ENCODE measurements at places on chromosomes 1 and 21. TPM values are rescaled to one million over a fixed set of nuclear protein-coding genes. Genes with fewer than 3 reads are reported as not detected.
A peak's percentile ranks its signal among the peaks of the same experiment; 100 is the strongest.

Gene ELF3
- total RNA-seq, result 0.63 TPM

Gene MEX3A
- total RNA-seq, result 13.7 TPM

Gene IQGAP3
- 16.6 TPM for total RNA-seq

Gene TFF3
- total RNA-seq, result 0.72 TPM

Gene LMX1A
- total RNA-seq, result not detected

Gene ANP32E
- total RNA-seq, result 92.4 TPM

Gene SPRR2B
- total RNA-seq, result not detected

Gene MORN1
- total RNA-seq, result 7.6 TPM

Gene NBPF4
- 6.6 TPM for total RNA-seq

Gene ZBTB7B
- total RNA-seq, result 46.5 TPM

Gene DNAJC6
- total RNA-seq, result 45.5 TPM

GRCh38 chr1:221856228-221857093, 114.6 kb upstream of the DUSP10 start:
- no peak for DNase-seq

DNA sequence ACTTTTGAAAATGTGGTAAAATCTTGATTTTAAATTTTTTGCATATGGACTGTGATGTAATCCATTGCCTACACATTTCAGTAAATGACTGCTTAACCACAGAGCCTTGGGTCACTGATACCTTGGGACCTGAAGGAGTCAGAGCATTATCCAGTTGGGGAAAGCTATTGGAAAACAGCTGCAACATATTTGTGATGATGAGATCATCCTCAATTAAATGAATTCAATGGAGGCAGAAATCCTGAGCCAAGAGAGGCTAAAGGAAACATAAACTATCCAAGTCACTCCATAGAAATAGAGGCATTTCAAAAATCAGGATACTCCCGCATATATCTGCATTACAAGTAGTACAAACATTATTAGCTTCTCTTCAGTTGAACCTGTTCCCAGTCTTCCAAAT, 99.8 kb upstream of the PRMT6 start:
- no peak for DNase-seq

GRCh38 chr1:160651433-160652064, 4.7 kb upstream of the SLAMF1 start:
- DNase-seq, result no peak

DNA sequence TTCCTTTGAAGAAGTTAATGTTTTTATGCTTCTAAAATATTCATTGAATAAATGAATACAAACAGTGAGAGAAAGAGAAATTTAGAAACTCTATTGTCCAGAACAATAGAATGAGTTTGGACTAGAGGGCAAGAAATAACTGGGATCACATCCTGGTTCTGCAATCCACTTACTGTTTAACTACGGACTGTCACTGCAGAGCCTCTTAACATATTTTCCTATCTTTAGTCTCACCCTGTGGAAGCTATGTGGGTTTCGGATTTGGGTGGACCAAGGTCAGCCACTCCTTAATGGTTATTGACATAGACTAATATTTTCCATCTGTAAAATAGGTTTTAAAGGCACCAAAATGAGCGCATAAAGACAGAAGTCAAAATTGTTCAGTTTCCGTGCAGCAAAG, 116.6 kb downstream of the UBE2U start:
- no peak for DNase-seq

DNA sequence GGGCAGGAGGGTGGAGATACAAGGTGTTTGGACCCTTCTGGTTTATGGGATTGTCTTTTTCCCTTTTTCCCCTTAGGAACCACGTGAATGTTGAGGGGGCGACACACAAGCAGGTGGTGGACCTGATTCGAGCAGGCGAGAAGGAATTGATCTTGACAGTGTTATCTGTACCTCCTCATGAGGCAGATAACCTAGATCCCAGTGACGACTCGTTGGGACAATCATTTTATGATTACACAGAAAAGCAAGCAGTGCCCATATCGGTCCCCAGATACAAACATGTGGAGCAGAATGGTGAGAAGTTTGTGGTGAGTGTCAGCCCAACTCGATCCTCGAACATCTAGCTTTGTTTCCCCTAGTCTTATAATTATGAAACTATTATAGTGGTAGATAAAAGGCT, 27.0 kb downstream of the SNX27 start:
- DNase-seq, result no peak

- peak; percentile 42 for DNase-seq
Measured at GRCh38 chr1:90729504-90730242, 12.6 kb upstream of the BARHL2 start.

DNA sequence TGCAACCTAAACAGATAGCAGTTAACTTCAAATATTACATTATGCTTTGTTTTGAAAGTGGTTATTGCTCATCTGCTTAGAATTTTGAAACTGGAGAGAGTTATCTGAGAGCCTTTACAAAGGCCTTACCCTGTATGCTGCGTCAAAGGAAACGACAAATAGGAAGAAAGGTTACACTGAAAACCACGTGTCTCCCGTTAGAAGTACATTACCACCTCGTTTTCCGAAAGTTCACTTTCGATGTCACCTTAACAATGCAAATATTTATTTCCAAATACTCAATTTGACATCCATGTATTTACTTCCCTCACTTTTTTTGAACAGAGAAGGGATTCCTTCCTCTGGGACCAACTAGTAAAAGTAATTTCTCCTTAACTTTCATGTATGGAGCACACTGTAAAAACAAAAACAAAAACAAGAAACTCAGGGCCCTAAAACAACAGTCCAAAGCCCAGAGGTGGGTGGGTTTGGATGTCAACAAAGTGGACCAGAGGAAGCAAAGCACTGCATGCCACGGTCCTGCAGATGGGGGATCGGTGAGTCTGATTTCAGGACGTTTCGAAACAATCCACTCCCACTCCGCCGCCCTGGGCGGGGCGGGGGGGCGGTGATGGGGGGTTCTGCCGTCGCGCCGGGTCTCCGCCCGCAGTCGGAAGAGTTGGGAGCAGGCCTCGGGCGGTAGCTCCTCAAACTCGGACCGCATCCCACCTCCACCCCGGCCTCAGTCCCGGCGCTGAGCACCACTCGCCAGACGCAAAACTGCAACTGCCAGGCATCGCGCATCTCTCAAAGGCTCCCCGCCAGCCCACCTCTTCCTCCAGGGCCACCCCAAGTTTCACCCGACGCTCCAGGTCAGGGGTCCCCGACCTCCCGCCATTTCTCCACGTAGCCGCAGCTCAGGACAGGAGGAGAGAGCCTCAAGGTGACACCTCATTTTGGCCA, 841 bp downstream of the ADSS2 start:
- peak; percentile 44 for DNase-seq

DNA sequence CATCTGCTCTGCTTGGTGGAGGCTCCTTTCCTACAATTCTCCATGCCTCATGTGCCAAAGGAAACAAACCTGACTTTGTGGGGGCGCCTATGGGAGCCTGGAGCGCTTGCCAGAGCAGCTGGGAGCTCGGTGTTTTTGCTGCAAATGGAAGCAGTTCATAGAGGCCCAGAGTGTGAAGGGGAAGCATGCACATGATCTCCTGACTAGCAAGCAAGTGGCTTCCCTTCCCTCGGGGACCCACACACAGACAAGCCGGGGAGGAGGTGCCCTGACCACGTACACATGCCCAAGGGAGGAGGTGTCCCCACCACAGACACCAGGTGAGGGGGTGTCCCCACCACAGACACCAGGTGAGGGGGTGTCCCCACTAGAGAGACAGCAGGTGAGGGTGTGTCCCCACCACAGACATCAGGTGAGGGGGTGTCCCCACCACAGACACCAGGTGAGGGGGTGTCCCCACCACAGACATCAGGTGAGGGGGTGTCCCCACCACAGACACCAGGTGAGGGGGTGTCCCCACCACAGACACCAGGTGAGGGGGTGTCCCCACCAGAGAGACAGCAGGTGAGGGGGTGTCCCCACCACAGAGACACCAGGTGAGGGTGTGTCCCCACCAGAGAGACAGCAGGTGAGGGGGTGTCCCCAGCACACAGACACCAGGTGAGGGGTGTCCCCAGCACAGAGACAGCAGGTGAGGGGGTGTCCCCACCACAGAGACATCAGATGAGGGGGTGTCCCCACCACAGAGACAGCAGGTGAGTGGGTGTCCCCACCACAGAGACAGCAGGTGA, 106.8 kb downstream of the CRYAA start:
- DNase-seq, result no peak

- DNase-seq, result no peak
Measured at GRCh38 chr1:114482585-114482984, 28.4 kb downstream of the TRIM33 start.

GRCh38 chr21:37459575-37459974, 93.0 kb downstream of the DYRK1A start:
- no peak for DNase-seq

DNA sequence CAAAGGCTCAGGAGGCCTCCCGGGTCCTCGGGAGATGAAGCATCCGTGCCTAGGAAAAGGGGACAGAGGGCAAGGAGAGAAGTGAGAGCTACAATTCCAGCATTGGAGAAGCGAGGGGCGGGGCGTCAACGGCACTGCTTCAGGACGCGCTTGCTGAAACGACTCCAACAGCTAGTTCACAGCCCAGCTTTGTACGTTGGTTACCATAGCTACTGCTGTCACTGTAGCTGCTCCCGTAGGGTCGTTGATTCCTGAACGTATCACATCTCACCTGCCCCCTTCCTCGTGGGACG, 63.1 kb downstream of the TOR1AIP2 start:
- no peak for DNase-seq

DNA sequence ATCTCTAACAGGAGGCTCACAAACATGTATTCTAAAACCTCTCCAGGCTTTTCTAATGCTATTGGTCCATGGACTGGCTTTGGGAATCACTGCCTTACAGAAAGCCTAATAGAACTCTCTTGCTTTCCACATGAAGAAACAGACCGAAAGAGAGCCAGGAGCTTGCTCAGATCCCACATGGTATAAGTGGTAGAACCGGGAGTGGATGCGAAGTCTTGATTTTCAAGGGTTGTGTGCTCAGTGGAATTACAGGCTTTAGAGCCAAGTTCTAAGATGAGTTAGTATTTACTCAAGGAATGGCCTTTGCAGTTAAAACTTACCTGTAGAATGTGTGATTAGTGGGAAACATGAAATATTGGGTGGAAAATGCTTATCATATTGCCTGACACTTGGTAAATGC, 54.3 kb upstream of the HSD17B7 start:
- DNase-seq, result no peak

GRCh38 chr1:184693011-184693410, 61.6 kb downstream of the EDEM3 start:
- DNase-seq, result no peak

DNA sequence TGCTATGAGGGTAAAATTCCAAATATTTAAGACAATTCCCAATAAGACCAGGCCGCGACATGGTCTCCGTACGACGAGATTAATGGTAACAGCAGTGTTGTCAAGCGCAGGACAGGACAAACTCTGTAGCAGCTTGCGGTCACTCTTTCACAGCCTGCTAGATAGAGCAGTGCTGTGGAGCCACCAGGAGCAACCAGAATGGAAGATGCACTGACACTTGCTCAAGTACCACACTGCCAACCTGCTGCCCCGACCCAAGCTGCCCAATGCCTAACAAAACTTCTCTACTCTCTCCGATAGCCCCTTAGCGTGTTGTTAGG, 636 bp downstream of the WARS2 start:
- peak; percentile 24 for DNase-seq

GRCh38 chr21:28719723-28720122, 273.0 kb downstream of the LTN1 start:
- DNase-seq, result no peak

DNA sequence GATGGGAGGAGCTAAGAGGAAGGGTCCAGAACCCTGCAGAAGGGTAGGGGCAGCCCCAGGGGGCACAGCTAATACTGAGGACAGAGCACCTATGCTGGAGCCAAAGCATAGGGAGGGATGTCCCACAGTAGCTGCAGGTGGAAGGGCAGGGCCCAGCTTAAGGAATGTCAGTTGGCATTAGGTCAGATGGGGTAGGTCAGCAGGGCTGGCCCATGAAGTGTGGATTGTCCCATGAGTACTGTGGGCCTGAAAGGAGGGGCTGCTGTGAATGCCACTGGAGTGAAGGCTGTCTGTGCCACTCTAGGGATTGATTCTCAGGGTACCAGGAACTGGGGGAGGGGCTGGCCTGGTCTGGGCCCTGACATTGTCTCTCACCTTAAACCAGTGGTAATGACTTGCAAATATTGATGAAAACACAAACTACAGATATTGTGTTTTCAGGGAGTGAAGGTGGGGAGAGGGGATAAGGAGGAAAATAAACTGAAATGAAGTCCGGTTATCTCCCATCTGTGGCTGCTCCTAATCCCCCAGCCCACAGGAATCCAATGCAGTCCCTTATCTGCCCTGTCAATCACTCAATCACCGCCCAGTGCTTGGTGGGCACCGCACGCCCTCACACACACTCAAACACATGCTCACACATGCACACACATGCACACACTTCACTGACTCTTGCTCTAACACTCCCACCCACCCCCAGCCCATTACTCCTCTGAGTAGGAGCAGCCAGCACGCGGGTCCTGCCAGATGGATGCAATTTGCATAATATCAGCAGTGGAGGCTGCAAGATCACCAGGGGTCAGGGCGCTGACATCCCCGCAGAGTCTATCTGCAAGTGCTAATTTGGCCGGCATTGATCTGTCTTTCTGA, 27.8 kb downstream of the DMAP1 start:
- DNase-seq, result no peak

GRCh38 chr1:241972703-241973369, 15.3 kb downstream of the BECN2 start:
- no peak for DNase-seq

DNA sequence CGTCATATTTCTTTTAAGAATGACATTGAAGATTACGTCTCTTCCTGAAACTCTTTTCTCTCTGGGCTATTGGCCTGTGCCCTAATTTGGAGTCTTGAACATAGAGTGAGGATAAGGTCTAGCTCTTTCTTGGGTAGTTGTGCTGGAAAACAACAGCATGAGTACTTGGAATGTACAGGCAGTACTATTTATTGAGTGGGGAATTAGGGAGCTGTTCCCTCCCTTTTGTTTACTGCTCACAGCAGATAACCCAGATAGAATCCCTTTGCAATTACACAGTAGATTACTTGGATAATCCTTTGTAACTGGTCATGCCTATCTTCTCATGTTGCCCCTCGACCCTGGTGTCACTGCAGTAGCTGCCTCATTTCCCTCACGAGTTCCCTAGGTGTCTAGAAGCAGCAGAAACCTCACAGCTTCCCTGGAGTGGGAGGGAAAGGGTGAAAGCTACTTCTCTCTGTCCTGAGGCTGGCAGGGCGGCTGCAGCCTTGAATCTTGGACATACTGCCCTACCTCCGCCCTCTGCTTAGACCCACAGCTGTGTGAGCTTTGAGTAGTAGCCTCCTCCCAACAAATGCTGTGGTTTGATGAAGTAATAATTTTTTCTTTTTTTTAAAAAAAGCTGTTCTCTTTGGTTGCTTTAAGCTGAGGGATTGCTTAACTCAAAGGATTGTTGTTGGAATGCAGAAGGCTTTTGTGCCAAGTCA, 70.6 kb downstream of the FGGY start:
- DNase-seq, result no peak

All from K562 (cell line).